CD4-positive, alpha-beta T cell treated with Interferon alpha-2 for 1 hour (primary cell): ENCODE measurements at places on chromosomes 5 and 9.

DNA sequence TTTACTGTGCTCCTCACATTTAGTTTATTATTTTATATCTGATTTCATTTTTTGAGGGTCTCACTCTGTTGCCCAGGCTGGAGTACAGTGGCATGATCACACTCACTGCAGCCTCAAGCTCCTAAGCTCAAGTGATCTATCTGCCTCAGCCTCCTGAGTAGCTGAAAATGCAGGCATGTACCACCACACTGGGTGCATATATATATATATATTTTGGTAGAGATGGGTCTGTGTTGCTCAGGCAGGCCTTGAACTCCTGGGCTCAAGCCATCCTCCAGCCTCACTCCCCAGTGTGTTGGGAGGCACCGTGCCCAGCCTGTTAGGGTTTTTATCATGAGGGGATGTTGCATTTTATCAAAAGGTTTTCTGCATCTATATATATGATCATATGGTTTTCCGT, 39.8 kb upstream of the ZNF354B start:
- no peak for DNase-seq

DNA sequence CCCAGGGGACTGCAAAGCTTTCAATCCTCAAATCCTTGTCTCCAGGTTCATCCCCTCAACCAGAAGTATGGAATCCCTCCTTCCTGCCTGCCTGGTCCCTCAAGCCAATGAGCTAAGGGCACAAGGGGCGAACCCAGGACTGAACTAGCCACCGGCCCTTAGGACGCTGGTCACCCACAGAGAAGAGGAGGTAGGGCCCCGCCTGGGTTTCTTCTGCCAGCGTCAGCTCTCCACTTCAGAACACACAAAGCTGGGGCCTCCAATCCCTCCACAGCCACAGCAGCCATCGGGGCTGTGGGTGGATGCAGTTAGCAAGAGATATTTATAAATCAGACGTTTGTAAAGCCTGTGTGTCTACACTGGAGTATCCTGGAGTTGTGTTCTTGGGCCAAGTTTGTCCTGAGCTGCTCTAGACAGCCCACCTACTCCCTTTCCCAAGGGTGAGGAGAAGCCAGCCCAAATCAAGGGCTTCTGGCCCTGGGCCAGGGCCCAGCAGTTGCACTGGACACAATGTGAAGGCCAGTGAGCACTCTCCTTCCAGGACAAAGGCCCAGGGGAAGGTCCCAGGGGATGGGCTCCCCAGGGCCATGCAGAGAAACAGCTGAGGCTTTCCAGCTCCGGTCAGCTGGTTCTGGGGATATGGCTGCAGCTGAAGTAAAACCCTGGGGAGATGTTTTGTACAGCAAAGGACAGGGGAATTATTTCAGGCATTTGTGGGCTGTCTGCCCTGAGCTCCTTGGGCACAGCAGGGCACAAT, 18.9 kb downstream of the AMBP start:
- DNase-seq = no peak

DNA sequence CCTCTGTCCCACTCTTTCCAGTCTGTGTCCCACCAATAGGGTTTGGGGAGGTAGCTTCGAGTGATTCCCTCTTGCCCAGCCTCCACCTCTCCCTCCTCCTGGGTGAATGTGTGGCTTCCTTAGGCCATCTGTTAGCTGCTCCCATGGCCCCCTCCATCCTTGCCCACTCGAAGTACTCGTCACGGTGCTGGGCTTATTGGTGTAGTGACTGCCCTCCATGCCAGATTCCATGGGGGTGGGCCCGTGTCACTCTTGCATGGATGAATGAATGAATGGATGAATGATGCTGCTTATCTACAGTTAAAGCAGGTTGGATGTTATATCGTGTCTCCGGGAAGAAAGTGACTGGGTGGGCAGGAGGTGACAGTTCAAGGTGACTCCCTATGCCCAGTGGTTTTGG, 19.1 kb downstream of the HMCN2 start:
- DNase-seq = no peak

DNA sequence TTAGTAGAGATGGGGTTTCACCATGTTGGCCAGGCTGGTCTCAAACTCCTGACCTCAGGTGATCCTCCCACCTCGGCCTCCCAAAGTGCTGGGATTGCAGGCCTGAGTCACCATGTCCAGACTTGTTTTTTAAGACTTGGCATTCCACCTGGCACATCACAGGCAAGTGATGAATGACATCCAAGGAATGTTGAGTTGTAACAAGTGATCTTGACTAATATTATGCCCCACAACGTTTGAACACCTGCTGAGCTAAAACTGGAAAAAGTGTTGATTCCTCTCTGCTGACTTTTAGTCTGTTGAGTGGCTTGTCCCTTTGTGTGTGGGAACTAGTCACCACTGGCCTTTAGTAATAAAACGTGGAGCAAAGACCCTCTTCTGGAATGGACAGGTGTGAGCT, 54.6 kb downstream of the SUB1 start:
- DNase-seq = no peak

- DNase-seq = no peak
Measured at GRCh38 chr5:62305358-62305714, 670 bp upstream of the KIF2A start.

DNA sequence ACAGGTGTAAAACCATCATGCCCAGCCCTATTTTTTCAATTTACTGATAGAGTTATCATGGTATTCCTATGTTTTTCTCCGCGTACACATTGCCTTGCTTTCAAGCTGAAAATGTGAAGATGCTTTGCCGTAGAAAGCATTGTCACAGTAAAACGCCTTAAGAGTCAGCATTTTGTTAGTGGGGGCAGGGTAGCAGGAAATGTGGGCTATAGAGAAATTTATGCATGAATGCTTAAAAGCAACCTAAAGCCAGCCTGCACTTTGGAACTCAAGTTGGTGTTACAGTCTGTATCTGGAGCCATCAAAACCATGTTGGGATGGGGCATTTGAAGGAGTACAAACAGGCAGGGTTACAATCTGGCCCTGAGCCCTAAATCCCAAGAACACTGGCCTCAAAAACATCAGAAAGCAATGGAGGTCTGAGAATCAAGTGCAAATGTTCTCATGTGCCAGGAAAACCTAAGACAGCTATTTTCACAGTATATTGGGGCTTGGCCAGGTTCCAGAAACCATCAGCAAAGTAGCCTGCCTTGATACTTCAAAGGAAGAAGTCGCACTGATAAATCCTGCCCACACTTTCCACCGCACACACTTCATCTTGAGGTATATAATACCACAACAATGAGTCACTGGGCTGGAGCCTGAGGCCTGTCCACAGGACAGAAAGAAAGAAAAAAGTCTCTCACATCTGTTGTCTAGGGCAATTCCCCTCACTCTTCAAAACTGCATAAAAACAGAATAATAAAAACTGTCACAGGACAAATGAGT, 313.8 kb downstream of the ENC1 start:
- peak; percentile 42 for DNase-seq

GRCh38 chr9:123637606-123637944, 281.6 kb downstream of the CRB2 start:
- DNase-seq = no peak

GRCh38 chr5:115961381-115962238, 665 bp upstream of the LVRN start:
- no peak for DNase-seq

DNA sequence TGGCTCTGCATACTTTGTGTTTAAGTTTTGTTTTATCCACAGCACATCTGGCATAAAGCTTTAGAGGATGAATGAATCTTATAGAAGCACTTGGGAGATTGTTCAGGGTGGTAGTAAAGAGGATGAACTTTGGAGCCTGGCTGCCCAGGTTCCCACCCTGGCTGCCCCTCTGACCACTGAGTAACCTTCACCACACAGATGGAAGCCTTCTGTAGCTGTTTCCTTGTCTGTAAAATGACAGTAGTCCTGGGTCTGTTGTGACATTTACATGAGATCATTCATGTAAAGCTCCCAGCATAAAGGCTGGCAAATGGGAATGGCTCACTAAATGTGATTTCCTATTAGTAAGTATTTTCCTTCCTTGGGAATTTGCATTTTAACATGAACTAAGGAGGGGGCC, 85.7 kb upstream of the FAM169A start:
- DNase-seq = no peak

DNA sequence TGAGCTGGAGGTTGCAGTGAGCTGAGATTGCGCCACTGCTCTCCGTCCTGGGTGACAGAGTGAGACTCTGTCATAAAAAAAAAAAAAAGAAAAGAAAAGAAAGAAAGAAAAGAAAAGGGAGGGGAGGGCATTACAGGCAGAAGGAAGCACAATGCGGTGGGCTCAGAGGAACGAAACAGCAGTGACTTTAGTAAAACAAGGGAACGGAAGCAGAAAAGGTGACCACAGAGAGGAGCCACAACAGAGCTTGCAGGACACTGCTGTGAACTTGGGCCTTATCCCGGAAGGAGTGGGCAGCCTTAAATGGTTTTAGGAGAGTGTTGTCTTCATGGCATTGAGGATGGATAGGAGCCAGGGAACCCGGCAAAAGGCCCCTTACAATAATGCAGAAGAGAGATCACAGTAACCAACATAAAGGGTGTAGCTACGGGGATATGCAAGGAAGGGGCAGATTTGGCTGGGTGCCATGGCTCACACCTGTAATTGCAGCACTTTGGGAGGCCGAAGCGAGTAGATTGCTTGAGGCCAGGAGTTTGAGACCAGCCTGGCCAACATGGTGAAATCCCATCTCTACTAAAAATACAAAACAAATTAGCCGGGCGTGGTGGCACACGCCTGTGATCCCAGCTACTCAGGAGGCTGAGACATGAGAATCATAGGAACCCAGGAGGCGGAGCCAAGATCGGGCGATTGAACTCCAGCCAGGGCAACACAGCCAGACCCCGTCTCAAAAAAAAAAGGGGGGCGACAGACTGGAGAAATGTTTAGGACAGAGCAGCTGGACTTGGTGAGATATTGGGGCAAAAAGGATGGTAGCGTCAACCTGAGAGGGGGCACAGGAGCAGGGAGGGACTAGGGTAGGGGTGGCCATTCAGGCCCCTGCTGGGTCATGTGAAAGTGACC, 83.9 kb upstream of the ZBTB43 start:
- DNase-seq = no peak

- DNase-seq = no peak
Measured at GRCh38 chr5:115816226-115817081, at the start of gene CDO1. TSS of gene CDO1 (minus strand) at chr5:115816659. CDS start at chr5:115816397, 262 bp downstream.

GRCh38 chr5:95620030-95620869, at the start of gene GPR150:
TSS of gene GPR150 (plus strand) at chr5:95620087. CDS start at chr5:95620276, 189 bp downstream.
- peak; percentile 56 for DNase-seq

GRCh38 chr9:134408939-134409737, 82.9 kb downstream of the RXRA start:
- DNase-seq = no peak

DNA sequence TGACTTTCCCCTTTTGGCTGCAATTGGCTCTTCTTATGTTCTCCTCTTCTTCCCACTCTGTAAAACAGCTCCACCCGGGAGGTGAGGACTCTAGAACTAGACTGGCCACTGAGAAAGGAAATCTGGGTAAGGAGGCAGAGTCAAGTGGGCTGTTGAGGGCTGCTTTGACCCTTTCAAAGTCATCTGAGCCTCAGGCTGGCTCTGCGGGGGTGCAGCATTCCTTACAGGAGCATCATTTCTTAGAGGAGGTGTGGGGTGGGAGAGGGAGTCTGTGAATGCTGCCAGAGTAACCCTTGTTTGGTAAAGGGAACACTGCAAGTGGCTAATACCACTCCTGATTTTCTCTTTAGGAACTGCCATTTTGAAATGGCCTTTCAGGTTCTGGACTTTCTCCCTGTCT, 377.7 kb upstream of the SMARCA2 start:
- no peak for DNase-seq

DNA sequence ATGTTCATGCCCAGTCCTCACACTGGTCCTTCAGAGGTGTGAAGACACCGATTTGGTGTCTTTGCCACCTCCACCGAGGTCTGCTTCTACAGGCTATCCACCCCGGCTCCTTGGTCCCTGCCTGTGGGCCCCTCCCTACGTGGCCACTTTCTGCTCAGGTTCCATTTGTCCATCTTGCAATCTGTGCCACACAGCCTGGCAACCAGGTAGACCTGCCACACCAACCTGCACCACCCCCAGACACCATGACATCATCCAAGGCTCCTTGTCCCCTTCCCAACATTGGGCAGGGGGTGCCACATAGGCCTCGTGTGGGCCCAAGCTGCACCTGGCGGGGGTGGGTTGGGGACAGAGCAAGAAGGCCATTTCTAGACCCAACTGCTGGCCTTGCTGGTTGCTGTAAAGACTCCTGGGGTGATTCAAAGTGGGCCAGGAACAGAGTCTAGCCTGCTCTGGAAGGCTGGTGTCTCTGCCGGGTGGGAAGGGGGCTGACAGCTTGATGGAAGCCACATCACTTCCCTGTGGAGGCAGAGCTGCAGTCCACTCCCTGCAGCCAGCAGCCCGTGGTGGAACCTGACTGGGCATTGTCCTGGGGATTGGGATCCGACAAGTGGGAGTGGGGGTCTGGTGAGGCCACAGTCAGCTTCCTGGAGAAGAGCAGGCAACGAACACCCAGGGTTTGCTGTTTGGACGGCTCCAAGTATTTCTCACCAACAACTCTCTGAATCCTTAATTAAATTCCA, 65.8 kb upstream of the SLC25A51 start:
- DNase-seq = no peak

DNA sequence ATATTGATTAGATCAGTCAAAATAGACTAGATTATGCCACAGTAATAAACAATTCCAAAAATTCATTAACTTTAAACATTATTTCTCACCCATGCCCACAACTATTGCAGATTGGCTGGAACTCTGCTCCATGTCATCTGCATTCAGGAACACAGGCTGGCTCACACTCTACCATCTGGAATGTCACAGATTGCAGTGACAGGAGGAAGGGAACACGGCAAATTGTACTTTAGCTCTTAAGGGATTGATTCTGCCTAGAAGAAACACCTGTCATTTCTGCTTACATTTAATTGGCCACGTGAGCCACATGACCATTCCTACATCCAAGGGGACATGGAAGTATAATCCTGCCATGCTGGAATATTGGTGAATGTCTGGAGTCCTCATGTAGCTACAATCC, 54.4 kb downstream of the ATPSCKMT start:
- no peak for DNase-seq

GRCh38 chr9:8821910-8822666, 1022.5 kb upstream of the DMAC1 start:
- no peak for DNase-seq

GRCh38 chr9:86406366-86406765, 52.2 kb upstream of the TUT7 start:
- DNase-seq = no peak

DNA sequence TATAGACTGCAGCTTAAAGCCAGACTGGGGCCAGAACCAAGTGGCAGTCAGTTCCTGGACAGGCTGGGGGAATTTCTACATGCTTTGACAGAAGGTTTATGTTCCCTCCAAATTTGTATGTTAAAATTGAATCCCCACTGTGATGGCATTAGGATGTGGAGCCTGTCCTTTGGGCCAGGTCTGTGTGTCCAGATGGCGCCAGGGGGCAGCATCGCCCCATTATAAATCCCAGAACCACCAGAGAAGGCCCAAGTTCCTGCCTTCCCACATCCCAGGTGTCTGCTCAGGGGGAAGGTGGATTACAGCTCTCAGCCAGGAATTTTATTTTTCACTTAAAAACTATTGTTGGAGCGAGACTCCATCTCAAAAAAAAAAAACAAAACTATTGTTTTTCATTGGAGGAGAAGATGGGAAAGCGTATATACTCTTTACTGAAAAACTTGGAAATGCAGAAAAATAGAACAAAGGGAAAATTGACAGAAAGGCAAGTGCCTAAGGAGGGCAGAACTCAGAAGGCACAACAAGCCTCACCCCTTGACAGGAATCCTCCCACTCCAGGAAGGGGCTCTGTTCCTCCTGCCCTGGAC, 5.0 kb downstream of the IL3 start:
- DNase-seq = peak; percentile 68
